ENCODE measurements at places on chromosomes 7 and 10.

- DNase-seq, result no peak
These were observed 63.0 kb downstream of the FAS start for GRCh38 chr10:89053555-89053954.

DNA sequence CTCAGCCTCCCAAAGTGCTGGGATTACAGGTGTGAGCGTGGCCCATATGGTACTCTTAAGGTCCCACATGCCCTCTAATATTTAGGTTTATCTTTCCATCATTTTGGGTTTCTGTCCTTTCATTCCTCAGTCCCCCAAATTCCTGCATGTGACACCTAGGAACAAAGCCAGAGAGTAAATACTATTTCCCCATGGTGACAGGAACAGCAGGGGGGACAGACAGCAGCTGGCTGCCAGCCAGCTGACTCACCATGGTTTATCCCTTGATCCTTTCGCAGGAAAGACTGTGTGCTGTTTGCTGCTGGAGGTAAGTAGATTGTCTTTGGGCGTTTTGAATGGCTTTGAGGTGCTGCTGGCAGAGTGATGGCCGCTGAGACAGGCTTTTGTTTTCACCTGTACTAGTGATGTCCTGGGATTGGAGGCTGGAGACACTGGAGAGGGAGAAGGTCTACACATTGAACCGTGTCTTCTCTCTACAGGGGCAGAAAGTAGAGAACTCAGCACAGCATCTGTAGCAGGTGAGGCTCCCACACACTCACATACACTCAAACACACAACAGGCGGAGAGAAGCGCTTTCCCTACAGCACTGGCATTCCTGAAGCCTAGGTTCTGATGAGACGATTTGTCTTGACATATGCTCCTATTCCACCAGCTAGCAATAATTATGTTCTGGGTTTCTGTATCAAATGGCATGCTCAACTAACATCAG is 83.7 kb upstream of the EFCAB10 start:
- no peak for DNase-seq

DNA sequence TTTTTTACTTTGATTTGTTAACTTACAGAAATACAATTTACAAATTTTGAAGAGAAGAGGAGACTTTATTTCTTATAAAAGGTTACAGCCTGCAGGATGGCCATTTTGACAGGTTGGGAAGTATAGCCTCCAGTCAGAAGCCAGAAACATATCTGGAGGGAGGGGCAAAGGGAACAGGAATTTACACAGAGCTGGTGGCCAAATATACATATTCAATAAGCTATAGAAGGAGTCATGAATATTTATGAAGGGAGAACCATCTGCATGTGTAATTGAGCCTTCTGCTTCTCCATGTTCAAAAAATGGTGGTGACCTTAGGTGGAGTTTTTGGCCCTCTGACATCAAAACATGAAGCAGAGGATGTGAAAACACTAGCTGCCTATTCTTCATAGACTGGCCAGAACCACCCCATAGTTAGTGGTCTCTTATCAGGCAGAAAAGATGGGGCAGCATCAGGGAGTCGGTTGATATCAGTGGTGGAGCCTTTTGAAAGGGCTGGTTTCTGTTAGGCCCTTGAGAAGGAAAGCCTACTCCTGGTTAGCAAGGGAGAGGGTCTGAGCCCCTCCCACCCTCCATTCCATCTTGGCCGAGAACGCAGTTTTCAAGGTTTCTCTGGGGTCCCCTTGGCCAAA is 57.2 kb downstream of the ENTPD1 start:
- DNase-seq, result no peak

DNA sequence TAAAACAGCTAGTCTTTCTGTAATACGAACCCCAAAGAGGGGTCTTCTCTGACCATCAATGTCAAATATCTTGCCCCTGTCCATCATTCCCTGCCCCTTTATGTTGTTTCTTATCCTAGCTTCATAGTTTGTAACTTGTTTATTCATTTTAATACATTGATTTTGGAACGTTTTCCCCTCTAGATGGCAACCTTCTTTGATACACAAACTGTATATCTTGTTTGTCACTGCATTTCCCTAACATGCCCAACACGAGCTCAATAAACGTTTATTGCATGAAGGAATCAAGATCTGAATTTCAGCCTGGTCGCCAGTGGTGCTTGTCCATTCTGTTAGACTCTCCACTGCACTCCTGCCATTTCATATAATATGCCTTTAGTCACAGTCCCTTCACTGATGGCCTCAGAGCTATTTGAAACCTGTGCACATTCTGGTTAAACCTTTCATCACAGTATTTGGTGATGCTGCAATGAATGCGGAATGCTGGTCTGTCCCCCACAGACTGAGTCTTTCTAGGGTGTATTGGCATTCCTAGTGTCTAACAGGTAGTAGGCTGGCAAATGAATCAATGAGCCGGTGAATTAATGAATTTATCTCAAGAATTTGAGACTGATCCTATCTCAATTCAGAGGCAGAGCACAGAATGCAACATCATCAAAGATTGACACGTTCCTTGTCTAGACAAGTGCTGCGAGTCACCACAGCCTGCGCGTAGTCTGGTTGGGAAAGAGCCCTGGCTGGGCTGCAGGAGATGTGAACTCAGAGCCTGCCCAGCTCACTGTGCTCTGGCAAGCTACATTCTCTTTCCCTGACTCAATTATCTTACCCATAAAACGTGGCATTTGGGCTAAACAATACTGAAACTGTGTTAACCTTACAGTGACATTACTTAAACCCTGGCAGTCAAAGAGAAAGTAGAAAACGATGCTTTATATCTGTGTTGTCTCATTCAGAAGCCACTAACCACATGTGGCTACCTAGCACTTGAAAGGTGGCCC is 55.2 kb upstream of the FRMD4A start:
- DNase-seq, result peak; percentile 87
